ENCODE measurements at places on chromosomes 1 and 21. TPM values are rescaled to one million over a fixed set of nuclear protein-coding genes. Genes with fewer than 3 reads are reported as not detected.

Gene GPR37L1
- total RNA-seq, result not detected

DNA sequence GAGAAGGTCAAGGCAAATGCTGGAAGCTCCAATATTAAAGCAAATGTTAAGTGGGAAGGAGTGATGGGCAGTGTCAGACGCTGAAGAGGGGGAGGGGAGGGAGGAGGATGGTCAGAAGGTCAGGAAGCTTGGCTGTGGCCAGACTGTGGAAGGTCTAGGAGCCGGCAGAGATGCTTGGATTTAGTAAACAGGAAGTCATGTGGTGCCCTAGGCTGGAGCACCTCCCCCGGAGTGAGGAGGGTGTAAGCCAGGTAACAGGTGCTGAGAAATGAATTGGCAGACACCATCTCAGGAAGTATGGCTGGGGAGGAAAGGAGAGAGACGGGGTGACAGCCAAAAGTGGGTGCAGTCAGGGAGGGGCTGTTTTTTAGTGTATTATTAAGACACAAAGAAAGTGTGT lies 17.7 kb downstream of the CSMD2 start:
- DNase-seq, result peak; percentile 78

GRCh38 chr1:53807916-53808315 lies 30.2 kb downstream of the NDC1 start:
- no peak for DNase-seq

DNA sequence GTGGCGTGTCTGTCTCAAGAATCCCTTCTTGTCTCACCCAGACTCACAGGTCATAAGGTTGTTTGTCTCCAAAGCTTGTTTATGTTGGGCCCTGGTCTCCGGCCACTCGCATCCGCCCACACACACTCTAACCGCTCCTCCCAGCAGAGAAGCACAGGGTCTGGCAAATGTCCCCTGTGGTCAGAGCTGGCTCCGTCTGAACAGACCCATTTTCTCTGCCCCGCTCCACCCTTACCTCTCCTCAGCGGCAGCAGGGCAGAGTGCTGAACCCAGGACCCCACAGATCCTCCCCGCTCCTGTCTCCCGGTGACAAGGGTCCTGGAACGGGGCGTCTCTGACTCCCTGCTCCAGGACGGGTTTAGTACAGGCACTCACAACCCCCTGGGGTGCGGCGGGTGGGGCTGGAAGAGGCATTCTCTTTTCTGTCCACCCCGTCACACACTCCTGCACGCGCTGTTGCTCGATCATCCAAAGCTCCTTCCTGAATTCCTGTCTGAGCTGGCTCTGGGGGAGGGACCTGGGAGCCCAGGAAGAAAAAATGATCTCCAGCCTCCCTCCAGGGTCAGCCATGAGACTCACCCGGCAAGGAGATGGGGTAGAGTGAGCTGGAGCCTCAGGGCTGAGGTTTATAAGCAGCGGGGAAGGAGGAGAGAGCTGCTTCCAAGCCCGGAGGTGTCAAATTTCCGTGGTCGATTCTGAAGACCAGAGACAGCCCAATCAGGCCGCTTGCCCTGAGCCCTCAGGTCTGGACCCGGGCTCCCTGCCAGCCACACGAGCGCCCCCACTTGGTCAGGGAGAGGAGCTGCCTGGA lies at the start of gene S100A13:
TSS of gene S100A13 (minus strand) at position 602 of the 811 bp plus-strand sequence. CDS start 1,033 bp downstream, outside the sequence.
- DNase-seq, result peak; percentile 98

Gene TEX50
- not detected for total RNA-seq

GRCh38 chr1:200640963-200641401 lies 20.4 kb upstream of the KIF14 start:
- DNase-seq, result no peak

Gene FCRL1
- total RNA-seq, result not detected

GRCh38 chr1:33147997-33148314 lies 33.9 kb downstream of the TRIM62 start:
- DNase-seq, result peak; percentile 78

DNA sequence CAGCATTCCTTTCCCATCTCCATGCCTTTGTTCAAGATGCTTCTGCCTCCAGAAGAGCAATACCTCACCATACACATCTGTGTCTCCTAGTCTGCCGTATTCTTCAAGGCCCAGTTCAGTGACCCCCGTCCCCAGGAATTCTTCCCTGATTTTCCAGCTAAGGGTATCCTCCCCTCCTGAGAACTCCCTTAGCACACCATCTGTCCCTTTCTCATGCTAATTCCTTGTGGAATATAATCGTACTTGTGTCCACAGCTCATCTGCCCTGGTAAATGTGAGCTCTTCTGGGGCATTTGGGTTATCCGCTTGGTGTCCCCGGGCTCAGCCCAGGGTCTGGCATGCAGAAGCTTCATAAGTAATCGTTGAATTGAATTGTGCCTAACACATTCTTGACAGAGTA lies 40.9 kb downstream of the BEND5 start:
- no peak for DNase-seq

DNA sequence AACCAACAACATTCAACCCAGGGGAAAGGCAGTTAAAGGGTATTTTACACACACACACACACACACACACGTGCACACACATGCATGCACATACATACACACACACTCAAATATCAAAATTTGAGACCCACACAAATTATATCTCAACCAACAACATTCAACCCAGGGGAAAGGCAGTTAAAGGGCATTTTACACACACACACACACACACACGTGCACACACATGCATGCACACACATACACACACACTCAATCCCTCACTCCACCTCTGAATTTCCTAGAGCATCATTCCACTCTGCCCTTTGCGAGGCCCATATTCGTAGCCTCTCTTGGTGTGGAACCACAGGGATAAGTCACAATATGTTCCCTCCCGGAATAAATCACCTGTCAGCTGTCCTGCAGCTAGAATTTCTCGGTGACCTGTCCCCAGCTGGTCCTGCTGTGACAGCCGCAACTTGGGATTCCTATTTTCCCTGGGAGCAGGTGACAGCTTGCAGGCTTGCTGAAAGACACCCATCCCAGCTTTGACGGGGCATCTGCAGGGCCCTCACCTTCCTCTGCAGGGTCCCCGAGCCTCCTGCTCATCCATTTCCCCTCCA lies 122.7 kb downstream of the PSMG1 start:
- peak; percentile 7 for DNase-seq

Gene SPRR3
- not detected for total RNA-seq

- peak; percentile 86 for DNase-seq
Observed at GRCh38 chr1:101309334-101310311, 72.8 kb downstream of the S1PR1 start.

- DNase-seq, result peak; percentile 53
Observed at GRCh38 chr21:36461918-36462486, 17.9 kb downstream of the CLDN14 start.

- DNase-seq, result no peak
Observed at GRCh38 chr1:79819140-79819539, 812.6 kb upstream of the ADGRL4 start.

GRCh38 chr1:114218361-114219171 lies 64.9 kb upstream of the SYT6 start:
- DNase-seq, result no peak

- peak; percentile 51 for DNase-seq
Observed at GRCh38 chr21:41956926-41957729, 3.3 kb upstream of the C2CD2 start.

- peak; percentile 62 for DNase-seq
Observed at GRCh38 chr1:184163674-184164465, 112.3 kb downstream of the TSEN15 start.

GRCh38 chr1:62849031-62849430 lies 65.1 kb downstream of the ATG4C start:
- no peak for DNase-seq

DNA sequence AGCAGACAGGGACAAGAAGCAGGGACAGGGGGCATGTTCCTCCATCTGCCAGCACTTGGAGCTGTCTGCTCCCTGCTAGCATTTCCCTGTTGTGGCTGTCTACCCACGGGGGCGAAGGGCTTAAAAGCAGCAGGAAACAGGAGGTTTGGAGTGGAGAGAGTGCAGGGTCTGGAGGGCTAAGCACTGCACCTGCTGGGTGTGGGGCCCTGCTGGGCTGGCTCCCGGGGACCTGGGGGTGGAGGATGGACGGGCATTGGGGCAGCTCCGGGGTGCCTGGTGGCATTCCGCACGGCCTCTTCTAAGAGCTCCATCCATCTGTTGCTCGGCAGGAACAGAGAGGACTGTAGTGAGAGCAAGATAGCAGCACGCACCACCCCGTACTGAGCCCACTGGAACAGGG lies 21.2 kb downstream of the LRRC71 start:
- DNase-seq, result no peak

Gene DHRS3
- 9.2 TPM for total RNA-seq

- no peak for DNase-seq
Observed at GRCh38 chr1:235986869-235987268, 78.0 kb downstream of the NID1 start.

- peak; percentile 31 for DNase-seq
Observed at GRCh38 chr1:54965624-54966340, 14.6 kb upstream of the TMEM61 start.

DNA sequence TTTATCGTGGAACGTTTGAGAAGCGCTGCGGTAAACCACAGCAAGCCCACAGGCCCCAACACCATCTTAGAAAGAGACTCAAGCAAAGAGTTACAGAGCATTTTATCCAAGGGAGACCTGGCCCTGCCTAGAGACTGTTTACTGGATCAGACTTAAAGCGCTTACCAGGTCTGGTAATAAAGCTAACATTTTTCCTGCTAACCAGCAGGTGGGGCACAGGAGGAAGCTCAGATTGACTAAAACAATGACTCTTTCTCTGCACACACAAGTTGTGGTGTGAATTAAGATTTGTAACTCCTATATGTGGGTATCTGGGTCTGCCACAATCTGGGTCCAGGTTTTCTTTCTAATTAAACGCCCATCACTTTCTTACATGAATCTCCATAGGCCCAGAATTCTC lies 136.5 kb upstream of the ETS2 start:
- DNase-seq, result peak; percentile 58

DNA sequence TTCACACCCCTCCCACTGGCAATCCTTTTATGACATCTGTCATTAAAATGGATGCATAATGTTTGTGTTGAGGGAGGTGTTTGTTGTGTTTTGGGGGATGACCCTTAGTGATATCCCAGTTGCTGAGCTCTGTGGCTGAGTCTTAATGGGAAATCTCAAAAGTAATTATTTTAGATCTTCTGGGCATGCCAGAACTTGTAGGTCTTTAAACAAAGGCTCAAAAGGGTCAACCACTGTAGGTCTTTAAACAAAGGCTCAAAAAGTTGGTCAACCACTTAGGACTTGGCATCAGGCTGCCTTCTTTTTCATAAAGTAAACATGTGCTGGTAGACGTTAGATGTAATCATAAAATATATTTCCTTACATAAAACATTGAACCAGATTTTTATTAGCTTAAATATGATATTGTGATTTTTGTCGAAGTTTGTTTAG lies 78.0 kb downstream of the CDC14A start:
- no peak for DNase-seq

- no peak for DNase-seq
Observed at GRCh38 chr1:6884652-6885153, 99.4 kb downstream of the CAMTA1 start.

DNA sequence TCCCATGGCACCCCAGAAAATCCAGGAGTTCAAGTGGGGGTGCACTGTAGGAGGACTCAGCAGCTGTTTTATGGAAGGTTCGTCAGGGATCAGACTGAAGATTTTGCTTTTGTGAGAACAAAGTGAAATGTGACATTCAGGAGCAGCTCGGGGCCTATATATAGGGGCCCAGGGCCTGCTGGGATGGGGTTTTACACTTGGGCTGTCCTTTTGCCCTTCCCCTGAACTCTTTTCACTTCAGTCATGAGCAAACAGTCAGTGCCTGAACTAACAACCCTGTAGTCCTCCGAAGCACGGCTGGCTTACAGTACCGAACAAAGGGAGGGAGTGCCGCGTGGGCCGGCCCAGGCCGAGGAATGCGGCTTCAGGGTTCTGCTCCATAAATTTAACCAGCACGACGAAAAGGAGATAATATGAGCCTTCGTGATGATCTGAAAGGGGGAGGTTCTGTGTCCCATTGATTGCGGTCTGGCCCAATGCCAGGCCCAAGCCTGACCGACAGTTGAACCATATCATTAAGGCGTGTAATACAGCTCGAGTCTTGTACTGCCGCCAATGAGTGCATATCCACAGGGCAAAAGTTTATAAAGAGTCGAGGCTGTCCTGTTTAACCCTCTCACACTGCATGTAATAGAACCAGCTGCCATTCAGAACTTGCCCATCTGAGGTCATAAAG lies 139.9 kb downstream of the DHRS3 start:
- no peak for DNase-seq

Gene KRTAP10-7
- total RNA-seq, result not detected

GRCh38 chr1:151782741-151783140 lies 7.6 kb downstream of the TDRKH start:
- DNase-seq, result no peak

DNA sequence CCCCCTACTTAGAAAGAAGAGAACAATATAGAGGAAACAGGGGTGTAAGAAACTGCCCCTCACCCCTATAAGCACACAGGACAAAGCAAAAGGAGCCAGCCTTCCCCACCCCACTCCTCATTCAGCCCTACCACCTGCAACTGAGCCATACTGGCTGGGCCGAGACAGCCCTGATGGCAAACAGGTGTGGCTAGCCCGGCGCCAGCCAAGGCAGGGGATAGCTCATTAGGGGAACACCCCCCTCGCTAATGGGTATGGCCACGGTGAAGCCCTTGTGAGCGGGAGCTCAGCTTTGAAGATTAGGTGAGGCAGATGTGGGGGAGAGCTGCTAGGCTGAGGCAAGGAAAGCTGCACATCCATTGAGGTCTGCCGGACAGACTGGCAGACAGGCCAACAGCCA lies 65.5 kb downstream of the ERI3 start:
- no peak for DNase-seq

GRCh38 chr1:241828463-241829021 lies 19.5 kb upstream of the EXO1 start:
- DNase-seq, result no peak

GRCh38 chr1:116911779-116912469 lies 2.2 kb downstream of the PTGFRN start:
- no peak for DNase-seq

DNA sequence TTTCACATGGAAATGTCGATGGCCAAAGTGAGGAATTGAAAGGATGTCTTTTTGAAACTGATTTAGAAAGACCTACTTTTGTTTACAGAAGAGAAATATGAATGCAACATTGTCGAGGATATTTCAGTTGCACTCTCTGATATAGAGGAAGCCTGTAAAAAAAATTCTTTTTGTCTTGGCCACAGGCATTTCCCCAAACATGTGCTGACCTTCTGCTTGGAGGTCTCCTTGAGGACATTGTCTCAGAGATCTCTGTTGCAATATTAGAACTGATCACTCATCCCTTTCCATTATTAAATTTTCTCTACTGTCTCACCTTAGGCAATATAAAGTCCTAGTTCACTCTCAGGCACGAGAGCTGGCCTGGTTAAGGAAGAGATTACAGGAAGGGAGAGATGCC lies 16.0 kb downstream of the S100A11 start:
- no peak for DNase-seq

- DNase-seq, result no peak
Observed at GRCh38 chr1:176551146-176551545, 88.2 kb downstream of the PAPPA2 start.
